ENCODE measurements at places on chromosomes 12 and 14.

- no peak for DNase-seq
Measured at GRCh38 chr14:48504921-48505320, 829.5 kb upstream of the MDGA2 start.

GRCh38 chr12:52838609-52839435, 4.7 kb upstream of the KRT79 start:
- DNase-seq, result no peak

- DNase-seq, result no peak
Measured at GRCh38 chr12:51821440-51822260, 26.9 kb downstream of the FIGNL2 start.

GRCh38 chr14:97408503-97408902, 611.3 kb downstream of the VRK1 start:
- DNase-seq, result no peak

DNA sequence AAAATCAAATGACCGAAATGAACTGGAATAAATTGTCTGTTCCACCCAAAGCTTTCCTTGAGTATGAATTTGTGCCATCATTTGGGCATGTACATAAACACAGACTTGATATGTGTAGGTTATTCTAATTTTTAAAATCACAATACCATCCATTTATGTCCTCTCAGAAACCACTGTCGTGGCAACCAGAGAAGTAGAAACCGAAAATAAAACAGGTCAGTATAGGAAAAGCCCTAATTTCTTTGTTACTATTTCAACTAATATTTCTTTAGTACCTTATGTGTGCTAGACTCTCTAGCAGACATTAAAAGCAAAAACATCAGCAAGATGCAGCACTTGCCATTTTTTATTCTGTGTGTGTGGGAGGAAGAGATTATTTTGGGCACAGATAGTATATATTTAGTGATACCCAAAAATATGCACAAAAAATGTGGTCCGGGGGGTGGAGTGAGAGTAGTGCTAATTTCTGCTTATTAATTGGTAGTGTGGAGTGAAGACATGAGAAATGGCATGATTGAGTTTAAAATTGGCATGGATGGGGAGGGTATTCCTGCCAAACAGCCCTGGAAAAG, 130.8 kb upstream of the CNTN1 start:
- no peak for DNase-seq

- DNase-seq, result no peak
Measured at GRCh38 chr12:41950455-41950854, 194.2 kb downstream of the GXYLT1 start.

GRCh38 chr14:33499687-33500086, 451.2 kb downstream of the EGLN3 start:
- no peak for DNase-seq

DNA sequence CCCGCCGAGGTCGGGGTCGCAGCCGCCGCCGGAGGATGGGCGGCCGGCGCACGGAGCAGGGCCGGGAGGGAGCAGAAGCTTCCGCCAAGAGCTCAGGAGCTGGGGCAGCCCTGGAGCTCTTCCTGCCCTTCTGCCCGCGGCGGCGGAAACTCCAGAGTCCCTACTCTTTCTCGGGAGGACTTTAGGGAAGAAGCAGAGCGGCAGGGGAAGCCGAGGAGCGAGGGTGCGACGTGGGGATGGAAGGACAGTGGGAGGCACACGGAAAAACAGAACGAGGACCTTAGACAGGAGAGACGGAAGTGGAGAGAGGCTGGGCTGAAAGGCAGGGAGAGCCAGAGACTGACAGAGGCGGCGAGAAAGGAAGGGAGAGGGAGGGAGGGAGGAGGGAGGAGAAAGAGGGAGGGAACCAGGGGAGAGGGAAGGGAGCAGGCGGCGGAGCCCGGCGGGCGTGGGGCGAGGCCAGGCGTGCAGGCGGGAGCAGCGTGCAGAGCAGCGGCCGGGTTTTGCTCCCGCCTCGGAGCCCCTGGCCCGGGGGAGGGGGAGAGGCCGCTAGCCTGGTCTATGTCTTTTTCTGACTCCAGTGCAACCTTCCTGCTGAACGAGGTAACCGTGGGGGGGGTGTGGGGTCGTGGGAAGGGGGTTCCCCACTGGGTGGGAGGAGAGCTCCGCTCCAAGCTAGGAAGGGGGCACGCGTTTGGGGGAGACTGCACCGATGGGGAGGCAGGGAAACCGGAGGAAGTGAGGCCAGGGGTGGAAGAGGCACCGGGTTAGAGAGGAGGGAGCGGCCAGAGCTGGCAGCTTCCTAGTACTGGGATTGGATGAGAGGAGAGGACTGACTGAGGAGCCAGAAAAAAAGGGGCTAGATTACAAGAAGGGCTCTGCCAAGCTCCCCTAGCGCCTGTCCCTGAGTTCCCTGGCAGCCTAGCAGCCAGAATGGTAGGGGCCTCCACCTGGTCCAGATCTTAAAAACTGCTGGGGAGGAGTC, 2.9 kb upstream of the CACNB3 start:
- no peak for DNase-seq

Measured in activated T-helper 1 cell treated with anti-CD3 and anti-CD28 coated beads, Interleukin-2, amount 50 U/mL, for 16 hours (primary cell).